ENCODE measurements at places on chromosomes 16 and 17. TPM values are rescaled to one million over a fixed set of nuclear protein-coding genes. Genes with fewer than 3 reads are reported as not detected.

DNA sequence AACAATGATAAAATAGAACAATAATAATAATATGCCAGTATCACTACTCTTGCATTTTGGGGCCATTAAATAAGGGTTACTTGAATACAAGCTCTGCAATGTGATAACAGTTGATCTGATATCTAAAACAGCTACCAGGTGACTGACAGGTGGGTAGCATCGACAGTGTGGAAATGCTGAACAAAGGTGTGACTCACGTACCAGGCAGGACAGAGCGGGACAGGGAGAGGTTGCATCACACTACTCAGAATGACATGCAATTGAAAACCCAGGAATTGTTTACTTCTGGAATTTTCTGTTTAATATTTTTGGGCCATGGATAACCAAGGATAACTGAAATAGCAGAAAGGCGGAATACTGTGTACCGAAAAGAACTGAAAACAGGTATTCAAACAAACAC lies 15.8 kb upstream of the ZNF19 start:
- no peak for DNase-seq

- no peak for DNase-seq
Observed at GRCh38 chr17:1420163-1420562, 20.1 kb upstream of the YWHAE start.

- DNase-seq, result no peak
Observed at GRCh38 chr17:65053354-65053881, 3.1 kb downstream of the GNA13 start.

DNA sequence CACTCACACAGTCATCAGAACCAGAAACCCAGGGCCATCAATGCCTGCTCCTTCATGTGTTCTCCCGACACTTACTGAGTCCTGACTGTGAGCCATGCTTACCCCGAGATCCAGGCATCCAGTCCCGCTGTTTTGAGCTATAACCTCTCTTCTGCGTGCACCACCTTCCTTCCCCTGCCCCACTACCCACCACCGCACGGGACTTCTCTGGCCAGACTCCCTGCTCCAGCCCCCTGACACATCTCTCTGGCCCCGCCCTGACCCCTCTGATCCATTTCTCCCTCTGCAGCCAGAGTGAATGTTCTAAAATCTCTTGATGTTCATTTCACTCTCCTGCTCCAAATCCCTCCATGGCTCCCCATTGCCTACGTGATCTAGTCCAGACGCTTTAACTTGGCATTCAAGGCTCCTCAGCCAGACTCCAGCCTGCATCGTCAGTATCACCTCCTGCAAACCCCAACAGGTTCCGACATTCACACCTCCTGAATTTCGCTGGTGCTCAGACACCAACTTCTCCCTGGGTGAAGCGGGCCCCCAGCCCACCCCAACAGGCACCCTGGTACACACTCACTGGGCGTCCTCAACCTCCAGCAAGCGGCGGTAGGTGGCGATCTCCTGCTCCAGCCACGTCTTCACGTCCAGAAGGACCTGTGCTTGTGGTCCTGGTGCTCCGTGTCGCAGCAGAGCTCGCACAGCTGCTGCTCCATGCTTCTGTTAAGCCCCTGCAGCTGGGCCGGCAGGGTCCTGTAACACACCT lies 3.1 kb upstream of the KRT17 start:
- DNase-seq, result no peak

DNA sequence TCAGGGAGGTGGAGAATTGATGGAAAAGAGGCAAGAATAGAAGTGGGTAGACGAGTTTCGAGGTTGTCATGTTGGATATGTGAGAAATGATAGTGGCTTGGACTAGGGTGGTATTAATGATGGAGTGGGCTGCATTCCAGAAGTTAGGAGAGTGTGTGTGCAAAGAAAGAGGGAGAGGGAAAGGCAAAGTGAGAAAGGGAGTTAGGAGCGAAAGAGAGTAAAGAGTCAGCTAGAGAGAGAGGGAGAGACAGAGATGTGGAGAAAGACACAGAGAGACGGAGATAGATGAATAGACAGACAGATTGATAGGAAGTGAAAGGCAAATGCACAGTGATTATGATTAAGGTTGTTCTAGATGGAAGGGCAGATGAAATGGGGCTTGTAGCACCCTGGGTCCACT lies 5.4 kb upstream of the GPR139 start:
- no peak for DNase-seq

GRCh38 chr16:4747906-4748681 lies 13.8 kb downstream of the DNAAF8 start:
- no peak for DNase-seq

- DNase-seq, result no peak
Observed at GRCh38 chr17:18896146-18896545, 38.2 kb downstream of the PRPSAP2 start.

GRCh38 chr16:2039274-2040031 lies 8.2 kb downstream of the NTHL1 start:
- no peak for DNase-seq

- DNase-seq, result peak; percentile 95
Observed at GRCh38 chr17:71976011-71976649, 144.7 kb upstream of the SOX9 start.

DNA sequence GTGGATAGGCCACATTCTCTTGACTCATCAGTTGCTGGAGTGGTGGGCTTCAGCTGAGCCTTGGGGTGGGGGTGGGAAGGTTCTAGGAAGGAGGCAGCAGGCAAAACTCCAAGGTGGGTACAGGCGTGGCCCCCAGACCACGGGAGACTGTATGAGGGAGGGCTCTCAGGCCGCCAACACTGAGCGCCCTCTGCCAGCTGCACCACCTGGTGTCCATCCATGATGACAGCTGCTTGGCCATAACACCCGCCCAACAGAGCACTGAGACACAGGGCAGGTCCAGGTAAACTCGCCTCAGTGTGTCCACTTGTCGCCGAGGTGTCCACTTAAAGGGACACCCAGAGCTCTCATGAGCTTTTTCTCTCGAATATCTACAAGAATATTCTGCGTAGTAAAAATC lies 133.5 kb downstream of the C16orf95 start:
- DNase-seq, result no peak

DNA sequence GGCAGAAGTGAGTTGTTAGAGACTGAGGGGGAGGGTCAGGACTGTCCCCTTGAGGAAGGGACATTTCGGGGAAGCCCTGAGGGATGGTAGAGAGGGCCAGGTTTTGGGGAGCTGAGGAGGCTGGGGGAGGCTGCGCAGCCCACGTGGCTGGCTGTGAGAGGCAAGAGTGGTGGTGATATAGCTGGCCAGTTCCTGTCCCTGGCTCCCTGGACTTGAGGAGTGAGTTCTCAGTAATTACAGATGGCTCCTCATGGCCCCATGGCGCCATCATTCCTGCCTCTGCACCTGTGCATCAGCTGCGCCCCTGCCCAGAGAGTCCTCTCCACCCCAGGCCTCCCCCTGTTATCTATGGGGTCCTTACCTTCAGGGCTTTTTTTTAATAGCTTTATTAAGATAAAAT lies 30.3 kb downstream of the MPRIP start:
- no peak for DNase-seq

- DNase-seq, result no peak
Observed at GRCh38 chr16:76787394-76787793, 403.6 kb upstream of the MON1B start.

DNA sequence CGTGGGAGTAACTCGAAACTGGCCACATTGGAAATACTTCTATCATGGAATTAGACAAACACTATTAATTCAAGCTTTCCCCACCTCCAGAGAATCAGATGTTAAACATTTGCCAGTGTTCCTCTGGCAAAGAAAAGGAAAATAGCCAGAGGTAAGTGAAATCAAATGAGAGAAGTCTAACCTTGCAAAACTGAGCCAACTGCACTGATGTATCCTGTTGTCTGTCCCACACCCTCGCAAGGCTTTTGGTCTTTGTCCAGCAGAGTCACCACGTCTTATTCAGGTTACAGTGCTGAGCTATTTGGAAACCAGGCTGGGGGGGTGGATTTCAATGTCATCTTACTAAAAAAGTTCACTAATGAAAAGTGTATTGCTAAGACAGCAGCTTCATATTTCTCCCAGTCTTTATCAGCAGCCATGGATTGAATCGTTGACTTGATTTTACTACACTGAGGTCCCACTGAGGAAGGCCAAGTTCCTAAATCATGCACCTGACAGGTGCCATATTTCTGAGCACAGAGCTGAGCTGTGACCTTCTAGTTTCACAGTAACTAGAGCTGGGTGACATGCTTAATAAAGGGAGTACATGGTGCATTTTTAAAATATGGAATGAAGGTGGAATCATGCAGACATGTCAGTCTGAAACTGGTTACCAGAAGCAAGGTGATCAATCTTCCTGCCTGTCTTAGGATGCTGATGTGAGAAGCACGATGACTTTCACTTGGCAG lies 85.2 kb upstream of the HSBP1 start:
- DNase-seq, result no peak

- DNase-seq, result no peak
Observed at GRCh38 chr16:20826039-20826566, 19.8 kb downstream of the REXO5 start.

DNA sequence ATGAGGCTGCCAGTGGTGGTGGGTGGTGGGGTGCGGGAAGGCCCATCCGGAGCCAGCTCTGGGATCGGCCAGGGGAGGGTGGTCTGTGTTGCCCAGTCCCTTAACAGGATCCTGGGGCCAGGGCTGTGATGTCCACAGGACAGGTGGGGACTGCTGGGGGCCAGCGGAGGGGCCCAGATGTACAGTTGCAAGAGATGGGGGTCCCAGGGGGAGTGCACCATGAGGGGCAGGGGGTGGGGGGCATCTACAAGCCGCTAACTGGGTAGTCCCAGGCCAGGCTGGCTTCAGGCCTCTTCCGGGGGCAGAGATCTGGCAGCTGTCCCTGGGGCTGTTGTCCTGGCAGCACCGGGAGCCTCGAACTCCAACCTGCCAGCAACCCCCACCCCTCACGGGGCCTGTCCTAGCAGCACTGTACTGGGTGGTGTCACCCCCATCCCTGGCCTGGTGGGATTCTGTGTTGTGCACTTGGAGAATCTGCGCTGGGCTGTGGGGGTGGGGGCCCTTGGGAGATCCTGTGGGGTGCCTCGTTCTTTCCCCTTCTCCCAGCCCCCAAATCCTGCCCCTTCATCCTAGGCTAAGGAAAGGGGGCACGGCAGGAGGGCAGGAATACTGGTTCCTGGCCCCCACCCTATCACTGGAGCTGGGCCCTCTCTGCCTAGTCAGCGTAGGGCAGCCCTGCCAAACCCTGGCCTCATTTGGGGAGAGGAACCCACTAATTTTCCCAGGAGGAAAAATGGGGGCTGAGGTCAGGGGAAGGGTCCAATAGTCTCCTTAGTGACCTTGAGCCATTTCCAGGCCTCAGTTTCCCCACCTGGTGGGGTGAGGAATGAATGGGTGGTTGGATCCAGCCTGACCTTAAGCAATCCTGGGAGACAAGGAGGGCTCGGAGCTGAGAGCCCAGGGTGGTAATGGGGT lies 1.4 kb downstream of the MTSS2 start:
- DNase-seq, result no peak

GRCh38 chr17:68461589-68461988 lies 4.3 kb upstream of the WIPI1 start:
- no peak for DNase-seq

DNA sequence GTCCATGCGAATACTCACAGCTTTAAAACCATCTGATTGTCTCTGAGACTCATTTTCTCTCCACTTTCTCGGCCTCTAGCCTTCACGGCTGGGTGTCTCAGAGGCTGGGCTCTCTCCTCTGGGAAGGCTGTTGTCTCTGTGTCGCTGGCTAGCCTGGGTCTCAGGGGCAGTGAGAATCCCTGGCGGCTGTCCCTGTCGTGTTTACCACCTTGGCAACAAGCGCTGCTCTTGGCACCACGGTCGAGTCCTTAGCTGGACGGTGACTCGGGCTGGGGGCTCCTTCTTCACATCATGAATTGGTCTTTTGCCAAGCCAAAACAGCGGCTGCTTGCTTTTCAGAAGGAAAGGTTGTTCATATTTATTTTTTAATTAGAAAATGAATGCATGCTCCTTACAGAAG lies 81.1 kb downstream of the MSI2 start:
- no peak for DNase-seq

GRCh38 chr17:39194985-39195524 lies 2.4 kb downstream of the CACNB1 start:
- DNase-seq, result no peak

GRCh38 chr16:30152517-30152916 lies 29.5 kb upstream of the MAPK3 start:
- DNase-seq, result no peak

GRCh38 chr17:63095459-63095858 lies 129.4 kb downstream of the TANC2 start:
- DNase-seq, result no peak

GRCh38 chr16:72042157-72042660 lies 12.1 kb upstream of the HP start:
- peak; percentile 23 for DNase-seq

DNA sequence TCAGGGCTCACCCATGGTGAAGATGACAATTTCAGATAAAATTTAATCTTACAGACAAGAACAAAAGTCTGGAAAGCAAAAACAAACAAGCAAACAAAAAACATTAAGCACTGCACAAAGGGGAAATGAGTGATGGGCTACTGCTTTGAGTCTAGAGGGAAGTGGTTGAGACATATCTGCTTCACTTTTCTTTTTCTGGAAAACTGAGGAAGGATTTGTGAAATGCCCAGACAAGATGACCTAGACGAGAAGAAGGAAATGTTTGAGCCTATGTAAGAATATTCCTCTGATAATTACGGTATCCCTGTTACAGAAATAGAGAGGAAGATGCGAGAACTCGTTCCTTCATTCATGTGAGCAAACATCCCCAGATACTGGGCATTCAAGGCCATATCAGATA lies 11.5 kb upstream of the HYDIN start:
- DNase-seq, result no peak

- DNase-seq, result peak; percentile 66
Observed at GRCh38 chr17:66468241-66469087, 166.1 kb downstream of the PRKCA start.

DNA sequence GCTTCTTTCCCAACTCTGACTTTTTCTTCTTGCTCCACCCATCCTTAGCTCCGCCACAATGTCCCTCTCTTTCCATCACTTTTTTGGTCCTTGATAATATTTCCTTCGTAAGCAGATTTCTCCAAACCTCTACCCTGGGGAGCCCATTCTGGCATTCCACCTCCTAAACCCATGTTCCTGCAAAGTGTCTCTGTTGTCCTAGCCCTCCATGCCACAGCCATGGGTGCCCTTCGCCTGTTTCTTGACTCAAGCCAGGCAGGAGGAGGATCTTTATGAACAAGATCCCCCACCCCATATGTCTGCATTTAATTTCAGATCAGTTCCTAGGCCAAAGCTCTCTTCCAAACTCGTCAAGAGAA lies 42.4 kb downstream of the GAS7 start:
- DNase-seq, result no peak

DNA sequence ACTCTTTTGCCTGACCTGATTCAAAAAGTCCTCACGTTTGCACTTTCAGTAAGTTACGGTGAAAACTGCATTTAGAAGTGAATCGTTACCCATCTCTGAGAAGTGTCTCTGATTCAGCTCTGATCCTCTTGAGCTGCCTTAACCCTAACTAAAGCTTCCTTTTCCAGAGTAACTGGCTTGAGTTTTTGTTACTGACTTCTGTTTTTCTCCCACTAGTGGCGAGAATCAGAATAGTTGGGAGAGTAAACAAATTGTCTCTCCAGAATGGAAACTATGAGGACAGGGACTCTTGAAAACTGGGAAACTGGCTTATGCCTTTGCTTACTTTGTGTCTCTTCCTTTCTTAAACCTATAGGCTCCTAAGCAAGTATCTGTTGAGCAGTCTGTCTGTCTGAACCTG lies 31.3 kb upstream of the KPNB1 start:
- DNase-seq, result no peak

GRCh38 chr16:89823087-89823823 lies 5.0 kb upstream of the SPIRE2 start:
- no peak for DNase-seq

Gene CCDC57
- total RNA-seq, result 10.6 TPM

Gene QPRT
- 2.3 TPM for total RNA-seq

Gene CTRB2
- total RNA-seq, result not detected

Gene SLC7A6
- 14.8 TPM for total RNA-seq

Gene ZNF597
- total RNA-seq, result 2.1 TPM

Gene ZNF771
- total RNA-seq, result 14.0 TPM

Gene TNFSF13
- total RNA-seq, result 0.37 TPM

Gene TUFM
- 390 TPM for total RNA-seq
